ENCODE measurements at places on chromosomes 7 and 10. TPM values are rescaled to one million over a fixed set of nuclear protein-coding genes. Genes with fewer than 3 reads are reported as not detected.

The DENND10 gene
- total RNA-seq = 69.5 TPM

The SLC25A28 gene
- 25.1 TPM for total RNA-seq

The PNLIPRP1 gene
- total RNA-seq = not detected

The CDK6 gene
- total RNA-seq = 54.2 TPM

The CUBN gene
- total RNA-seq = 5.8 TPM

The MBL2 gene
- not detected for total RNA-seq

The MYOZ1 gene
- not detected for total RNA-seq

The MCM10 gene
- 4.8 TPM for total RNA-seq

The TMEM270 gene
- not detected for total RNA-seq

The ARHGEF35 gene
- total RNA-seq = 0.93 TPM

The WNT16 gene
- not detected for total RNA-seq

The CALML3 gene
- not detected for total RNA-seq

The NODAL gene
- total RNA-seq = not detected

The ADARB2 gene
- 0.36 TPM for total RNA-seq

The ZCCHC24 gene
- 48.7 TPM for total RNA-seq

The UNCX gene
- total RNA-seq = not detected

The ANXA7 gene
- total RNA-seq = 84.9 TPM

The IFIT1B gene
- total RNA-seq = under 0.01 TPM

The NPSR1 gene
- not detected for total RNA-seq

The VIPR2 gene
- not detected for total RNA-seq

The LAMB1 gene
- 160 TPM for total RNA-seq

The SPDYE1 gene
- not detected for total RNA-seq

The EIF3B gene
- 253 TPM for total RNA-seq

The FANK1 gene
- total RNA-seq = 1.4 TPM

The NPFFR1 gene
- under 0.01 TPM for total RNA-seq

The OR2A5 gene
- total RNA-seq = not detected

The ZNF746 gene
- total RNA-seq = 28.8 TPM

The GFRA1 gene
- total RNA-seq = 0.69 TPM

The NUTM2E gene
- total RNA-seq = not detected

The UTF1 gene
- not detected for total RNA-seq

The SLC26A5 gene
- under 0.01 TPM for total RNA-seq

The MYH16 gene
- total RNA-seq = not detected

The GNG11 gene
- 54.5 TPM for total RNA-seq

The CLDN4 gene
- not detected for total RNA-seq

The BHLHA15 gene
- not detected for total RNA-seq

The TAS2R5 gene
- 2.5 TPM for total RNA-seq

The UFSP1 gene
- total RNA-seq = 5.2 TPM

The CYP2E1 gene
- total RNA-seq = under 0.01 TPM

The PRDX3 gene
- total RNA-seq = 289 TPM

The C10orf67 gene
- total RNA-seq = 0.33 TPM

The DGKB gene
- total RNA-seq = not detected

The GIMAP8 gene
- total RNA-seq = not detected

The SORCS1 gene
- total RNA-seq = 1.7 TPM

The NEUROD6 gene
- not detected for total RNA-seq

The H2BK1 gene
- total RNA-seq = not detected

The GCK gene
- not detected for total RNA-seq

The SEMA3C gene
- total RNA-seq = 235 TPM

The NRG3 gene
- total RNA-seq = 1.0 TPM

The SLIT1 gene
- total RNA-seq = under 0.01 TPM

The ACBD7 gene
- under 0.01 TPM for total RNA-seq

The C7orf57 gene
- 0.34 TPM for total RNA-seq

The ATP5F1C gene
- total RNA-seq = 379 TPM

The TMEM139 gene
- 0.36 TPM for total RNA-seq

The CEP41 gene
- 18.6 TPM for total RNA-seq

The PAX4 gene
- total RNA-seq = not detected

The RELN gene
- not detected for total RNA-seq

The SKIDA1 gene
- total RNA-seq = 0.62 TPM

All from melanocyte of skin (primary cell).